ENCODE measurements at places on chromosomes 7 and 10. TPM values are rescaled to one million over a fixed set of nuclear protein-coding genes. Genes with fewer than 3 reads are reported as not detected.

CLDN3 gene
- 65.2 TPM for polyA plus RNA-seq

CALML3 gene
- polyA plus RNA-seq: not detected

ARHGEF35 gene
- polyA plus RNA-seq: 0.86 TPM

DGKI gene
- 0.22 TPM for polyA plus RNA-seq

MYL7 gene
- 1.4 TPM for polyA plus RNA-seq

SPDYE6 gene
- polyA plus RNA-seq: not detected

WNT8B gene
- polyA plus RNA-seq: 0.71 TPM
